ENCODE measurements at places on chromosomes 2 and 18.

DNA sequence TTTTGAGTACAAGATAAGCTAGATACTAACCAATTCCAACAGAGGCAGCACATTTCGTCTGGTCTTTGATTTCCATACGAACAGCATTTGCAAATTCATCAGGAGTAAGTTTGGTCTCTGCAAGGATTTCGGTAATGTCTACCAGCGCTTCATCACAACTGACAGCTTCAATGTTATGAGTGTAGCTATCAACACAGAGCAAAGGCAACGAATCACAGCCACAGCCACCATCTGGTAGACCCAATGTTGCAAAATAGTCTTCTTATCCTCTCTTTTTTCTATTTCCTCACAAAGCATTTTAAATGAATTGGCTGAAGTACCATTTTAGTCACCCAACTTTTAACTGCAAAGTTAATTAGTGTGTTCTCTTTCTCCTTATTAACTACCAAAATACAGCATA lies 68.3 kb downstream of the REV1 start:
- DNase-seq, result no peak

- no peak for DNase-seq
These were observed 639.9 kb downstream of the DCC start for GRCh38 chr18:52979892-52980291.

DNA sequence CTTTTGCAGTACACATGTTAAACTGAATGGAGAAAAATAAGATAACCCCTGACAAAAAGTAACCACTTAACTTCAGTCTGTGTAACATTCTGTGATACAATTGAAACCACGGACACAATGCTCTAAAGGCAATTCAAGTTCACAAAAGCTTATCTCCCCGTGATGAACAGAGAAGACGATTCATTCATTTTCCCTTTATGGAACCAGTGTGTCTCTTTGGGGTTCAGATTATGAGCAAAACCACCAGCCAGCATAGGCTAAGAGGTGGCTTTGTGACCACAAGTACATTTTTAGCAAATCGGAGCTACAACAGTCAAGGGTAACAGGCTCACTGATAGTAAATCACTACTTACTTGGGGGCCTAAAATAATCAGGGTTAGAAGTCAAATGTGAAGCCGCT lies 120.6 kb upstream of the SMAD7 start:
- no peak for DNase-seq

DNA sequence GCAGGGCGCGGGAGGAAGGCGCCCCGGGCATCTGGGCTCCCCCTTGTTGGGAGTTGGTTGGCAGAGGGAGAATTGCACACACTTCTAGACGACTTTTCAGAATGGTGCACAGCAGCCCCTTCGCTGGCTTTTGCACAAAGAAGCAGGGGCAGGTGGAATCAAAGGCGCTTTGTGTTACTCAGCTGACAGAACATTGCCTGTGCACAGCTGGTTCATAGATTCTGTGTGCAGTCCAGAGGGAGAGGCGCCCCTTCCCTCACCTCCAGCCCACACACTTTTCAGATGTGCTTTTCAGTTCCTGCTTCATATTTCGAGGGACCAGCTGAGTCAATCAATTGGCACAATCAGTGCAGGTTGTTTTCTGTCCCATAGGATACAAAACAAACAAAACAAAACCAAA lies 348.4 kb upstream of the RAB12 start:
- no peak for DNase-seq

GRCh38 chr2:9655441-9656269 lies 24.9 kb upstream of the YWHAQ start:
- peak; percentile 28 for DNase-seq

DNA sequence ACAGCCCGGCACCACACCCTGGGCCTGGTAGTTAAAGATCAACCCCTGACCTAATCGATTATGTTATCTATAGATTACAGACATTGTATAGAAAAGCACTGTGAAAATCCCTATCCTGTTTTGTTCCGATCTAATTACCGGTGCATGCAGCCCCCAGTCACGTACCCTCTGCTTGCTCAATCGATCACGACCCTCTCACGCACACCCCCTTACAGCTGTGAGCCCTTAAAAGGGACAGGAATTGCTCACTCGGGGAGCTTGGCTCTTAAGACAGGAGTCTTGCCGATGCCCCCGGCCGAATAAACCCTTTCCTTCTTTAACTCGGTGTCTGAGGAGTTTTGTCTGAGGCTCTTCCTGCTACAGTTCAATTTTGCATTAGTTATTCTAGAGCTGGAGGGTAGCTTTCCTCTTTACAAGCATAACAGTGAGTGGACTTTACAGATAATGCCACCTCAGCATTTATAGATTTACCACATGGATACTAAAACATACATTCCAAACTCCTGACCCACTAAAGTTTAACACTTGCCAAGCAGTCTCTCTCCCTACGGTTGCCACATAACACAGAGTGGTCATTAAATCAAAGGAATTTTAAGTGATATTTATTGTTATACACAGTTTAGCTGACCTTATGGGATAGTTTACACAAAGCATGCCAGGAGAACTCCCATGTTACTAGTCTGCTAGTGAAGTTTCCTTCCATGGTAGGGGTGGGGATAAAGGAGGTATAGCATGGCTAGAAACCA lies 101.0 kb downstream of the EVA1A start:
- no peak for DNase-seq

GRCh38 chr18:47737198-47737830 lies 193.1 kb downstream of the SMAD2 start:
- DNase-seq, result no peak

DNA sequence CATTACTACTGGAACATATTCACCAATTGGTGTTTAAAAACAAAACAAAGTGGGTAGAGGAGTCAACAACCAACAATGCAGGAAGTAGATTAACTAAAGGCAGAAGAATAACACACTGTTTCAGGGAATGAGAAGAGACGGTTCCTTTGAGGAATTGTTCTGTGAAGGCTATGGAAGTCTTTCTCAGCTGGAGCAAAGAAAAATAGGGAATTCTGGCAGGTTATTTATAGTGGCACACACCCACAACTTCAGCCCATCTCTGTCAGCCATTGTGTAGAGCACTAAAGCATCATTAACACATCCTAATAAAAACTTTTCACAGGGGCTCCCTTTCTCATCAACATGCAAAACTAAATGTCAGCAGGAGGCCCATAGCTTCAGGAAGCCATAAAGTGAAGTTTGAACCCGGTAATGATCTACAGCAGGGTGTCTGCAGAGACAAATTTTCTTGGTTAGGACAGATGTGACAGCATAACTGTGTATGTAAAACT lies 113.6 kb downstream of the CDH2 start:
- DNase-seq, result no peak

DNA sequence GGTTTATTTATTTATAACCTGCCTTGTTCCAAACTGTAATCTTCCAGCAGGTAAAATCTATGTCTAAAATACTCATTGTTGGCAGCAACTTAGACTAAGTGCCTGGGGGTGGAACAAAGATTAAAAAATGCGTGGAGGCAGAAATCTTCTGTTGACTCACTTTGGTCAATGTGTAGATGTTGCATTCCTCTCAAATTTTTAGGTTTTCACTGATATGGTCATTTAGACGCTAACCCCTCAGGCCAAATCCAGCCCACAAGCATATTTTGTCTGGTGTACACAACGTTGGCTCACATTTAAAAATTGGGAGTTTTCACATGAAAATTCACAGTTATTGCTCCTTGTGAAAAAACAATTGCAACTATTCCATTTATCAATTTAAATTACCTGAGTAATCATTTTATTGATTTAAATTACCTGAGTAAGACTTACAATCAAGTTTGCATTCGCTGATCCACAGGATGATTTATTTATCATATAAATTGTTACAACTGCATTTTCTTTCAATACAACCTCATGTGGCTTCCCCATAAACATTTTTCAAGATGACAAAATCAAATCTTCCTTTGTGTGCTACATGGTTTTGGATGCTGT lies 564.2 kb downstream of the TSN start:
- DNase-seq, result no peak

- DNase-seq, result no peak
These were observed 87.0 kb upstream of the MSH6 start for GRCh38 chr2:47695800-47696477.

DNA sequence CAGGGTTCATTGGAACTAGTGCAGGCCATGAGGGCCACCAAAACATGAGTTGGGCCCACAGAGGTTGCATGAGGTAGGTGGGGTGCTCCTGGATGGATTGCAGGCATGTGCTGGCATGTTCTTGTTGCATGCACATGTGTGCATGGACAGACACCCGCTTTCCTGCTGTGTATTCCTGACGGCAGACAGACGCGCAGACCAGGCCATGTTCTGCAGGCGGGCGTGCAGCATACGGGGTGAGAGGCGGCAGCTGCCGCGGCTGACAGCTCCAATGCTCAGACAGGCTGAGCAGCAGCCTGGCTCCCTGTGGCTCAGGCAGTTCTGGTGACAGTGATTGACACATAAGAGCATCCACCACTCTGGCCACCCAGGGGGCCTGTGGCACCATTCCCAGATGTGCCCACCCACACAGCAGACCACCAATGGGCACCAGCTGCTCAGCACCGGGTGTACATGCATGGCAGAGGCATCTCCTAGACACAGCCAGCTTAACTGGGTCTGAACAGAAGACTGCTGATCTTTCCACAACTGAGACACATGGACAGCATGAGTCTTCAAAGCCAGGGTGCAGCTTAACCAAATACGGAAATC lies 21.2 kb downstream of the HS1BP3 start:
- no peak for DNase-seq

GRCh38 chr18:53490019-53490418 lies 734.5 kb downstream of the MBD2 start:
- no peak for DNase-seq

DNA sequence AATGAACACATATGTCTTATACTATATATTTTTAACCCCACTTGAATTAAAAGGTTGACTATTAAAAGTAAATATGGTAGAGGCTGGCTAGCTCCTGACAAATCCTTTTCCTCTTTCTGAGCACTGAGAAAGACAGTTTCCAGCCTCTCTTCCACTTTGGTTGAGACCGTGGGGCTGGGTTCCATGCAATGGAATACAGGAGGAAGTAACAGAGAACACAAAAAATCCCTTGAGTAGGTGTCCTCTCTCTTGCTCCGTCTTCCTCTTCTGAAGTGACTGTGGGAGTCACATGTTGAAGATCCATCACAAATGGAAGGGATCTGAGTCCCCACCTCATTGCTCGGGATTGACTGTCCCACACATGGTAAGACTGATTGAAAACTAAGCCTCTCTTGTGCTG lies 36.6 kb upstream of the SIGLEC15 start:
- DNase-seq, result no peak

GRCh38 chr18:61765097-61765496 lies 127.7 kb downstream of the RNF152 start:
- no peak for DNase-seq

GRCh38 chr18:64110692-64111480 lies 38.0 kb downstream of the LINC00305 start:
- DNase-seq, result no peak

- DNase-seq, result no peak
These were observed 98.9 kb downstream of the PHLPP1 start for GRCh38 chr18:62814132-62814759.

DNA sequence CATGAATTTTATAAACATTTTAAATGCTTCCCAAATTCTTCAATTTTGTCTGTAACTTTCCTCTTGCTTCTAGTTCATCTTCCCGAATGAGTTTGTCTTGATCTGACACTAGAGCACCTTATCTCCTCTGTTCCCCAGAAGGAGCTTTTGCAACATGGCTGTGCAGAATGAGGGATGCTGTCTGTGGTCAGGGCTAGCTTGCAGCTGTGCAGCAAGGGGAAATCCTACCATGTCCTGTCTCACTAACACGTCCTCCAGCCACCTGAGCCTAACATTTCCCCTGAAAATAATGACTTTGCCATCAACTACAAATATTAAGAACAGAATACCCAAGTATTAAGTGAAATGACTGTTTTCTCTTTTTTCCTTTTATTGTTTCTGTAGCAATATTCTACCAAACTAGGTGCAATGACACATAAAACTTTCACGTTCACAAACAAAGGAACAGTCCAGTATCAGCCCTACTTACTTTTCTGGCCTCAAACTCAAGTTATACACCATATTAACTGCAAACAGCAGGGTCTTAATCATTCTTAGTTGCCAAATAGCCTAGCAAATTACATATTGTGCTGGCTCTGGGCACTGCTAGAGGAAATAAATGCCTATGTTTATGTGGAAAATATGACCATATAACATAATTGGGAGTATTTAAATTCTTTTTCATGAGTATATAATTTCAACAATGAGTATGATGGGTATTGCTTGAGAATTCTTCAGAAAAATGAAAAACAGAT lies 423.3 kb downstream of the CMPK2 start:
- DNase-seq, result no peak
